ENCODE measurements at places on chromosomes 6 and 20. TPM values are rescaled to one million over a fixed set of nuclear protein-coding genes. Genes with fewer than 3 reads are reported as not detected.

Gene LY6G6F
- not detected for total RNA-seq

DNA sequence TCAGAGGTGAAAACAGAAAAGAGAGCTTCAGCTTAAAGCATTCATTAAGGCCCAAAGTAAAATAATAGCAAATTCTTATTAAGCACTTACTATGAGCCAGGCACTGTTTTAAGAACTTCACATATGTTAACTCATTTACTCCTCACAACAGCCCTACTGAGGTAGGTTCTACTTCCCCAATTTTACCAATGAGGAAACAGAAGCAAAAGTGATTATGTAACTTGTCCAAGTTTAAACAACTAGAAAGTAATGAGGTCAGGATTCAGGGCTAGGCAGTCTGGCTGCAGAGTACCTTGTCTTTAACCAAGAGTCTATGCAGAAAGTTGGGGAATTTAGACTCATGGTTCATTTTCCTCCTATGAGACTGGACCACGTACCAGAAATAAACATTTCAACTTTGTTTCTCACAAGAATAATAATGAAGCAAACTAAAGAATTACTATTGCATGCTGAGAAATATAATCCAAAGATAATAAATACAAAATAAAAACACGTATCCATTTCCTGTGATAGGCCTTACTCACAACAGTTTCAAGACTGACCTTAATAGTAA lies 3.8 kb downstream of the COL21A1 start:
- no peak for DNase-seq

GRCh38 chr6:78749326-78749725 lies 118.0 kb upstream of the IRAK1BP1 start:
- no peak for DNase-seq

DNA sequence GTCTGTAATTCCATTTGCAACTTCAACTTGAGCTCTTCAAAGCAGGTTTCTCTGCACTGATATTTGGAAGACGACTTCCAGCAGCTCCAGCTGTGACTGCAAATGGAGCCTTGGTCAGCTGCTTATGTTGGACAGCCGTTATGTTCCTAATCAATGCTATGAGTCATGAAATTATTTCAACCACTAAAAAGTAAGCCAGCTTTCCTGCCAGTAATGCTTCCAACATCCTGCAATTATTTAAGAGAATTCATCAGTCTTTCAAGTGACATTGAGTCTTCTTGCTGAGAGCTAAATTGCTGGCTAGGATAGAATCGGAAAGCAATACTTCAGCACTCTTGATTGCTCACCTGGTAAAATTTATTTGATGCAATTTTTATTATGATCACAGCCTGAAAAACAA lies 375.7 kb downstream of the MMUT start:
- no peak for DNase-seq

GRCh38 chr6:139354189-139354588 lies 20.3 kb downstream of the CITED2 start:
- no peak for DNase-seq

DNA sequence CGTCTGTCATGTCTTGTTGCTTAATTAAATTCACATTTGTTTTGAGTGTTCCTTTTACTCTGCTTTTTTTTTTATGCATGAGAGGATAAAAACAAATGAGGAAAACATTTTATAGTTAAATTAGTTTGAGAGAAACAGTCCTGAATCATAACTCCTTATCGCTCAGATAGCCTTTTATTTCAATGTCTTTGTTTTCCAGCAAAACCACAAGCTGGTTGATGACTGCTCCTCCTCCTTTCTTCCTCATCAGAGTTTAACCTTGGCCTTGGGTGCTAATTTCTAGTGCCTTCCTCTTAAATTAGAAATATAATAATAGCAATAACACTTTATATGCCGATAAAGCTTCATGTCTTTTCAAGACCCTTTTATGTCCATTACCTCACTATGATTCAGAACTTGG lies 3.1 kb downstream of the NOX3 start:
- no peak for DNase-seq

GRCh38 chr20:55678126-55678525 lies 327.2 kb downstream of the CBLN4 start:
- DNase-seq, result no peak

- no peak for DNase-seq
Measured at GRCh38 chr6:166616261-166617238, 10.5 kb downstream of the RPS6KA2 start.

- peak; percentile 23 for DNase-seq
Measured at GRCh38 chr20:19692685-19693119, 65.4 kb upstream of the RIN2 start.

Gene EFCAB8
- total RNA-seq, result under 0.01 TPM

- DNase-seq, result no peak
Measured at GRCh38 chr20:23165307-23165750, 79.2 kb upstream of the CD93 start.

Gene RSPO3
- total RNA-seq, result not detected

- DNase-seq, result no peak
Measured at GRCh38 chr20:21500599-21500998, 13.3 kb downstream of the NKX2-2 start.

DNA sequence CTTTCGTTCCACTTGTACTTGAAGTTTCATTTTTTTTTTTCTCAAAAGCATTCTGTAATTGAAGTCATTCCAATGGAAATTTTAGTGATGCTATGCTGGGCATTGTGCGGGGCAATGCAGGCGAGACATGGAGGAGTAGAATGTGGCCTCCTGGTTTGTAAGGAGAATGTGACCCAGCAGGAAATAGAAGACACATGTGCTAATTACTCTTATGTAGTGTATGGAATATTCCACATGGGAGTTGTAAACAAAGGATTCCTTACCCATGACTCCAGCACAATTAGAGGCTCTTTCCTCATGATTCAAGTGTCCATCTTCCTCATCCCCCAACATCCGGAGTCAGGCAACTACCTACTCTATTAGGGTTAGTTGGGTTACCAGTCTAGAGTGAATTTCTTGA lies 14.9 kb upstream of the RFPL4B start:
- no peak for DNase-seq

DNA sequence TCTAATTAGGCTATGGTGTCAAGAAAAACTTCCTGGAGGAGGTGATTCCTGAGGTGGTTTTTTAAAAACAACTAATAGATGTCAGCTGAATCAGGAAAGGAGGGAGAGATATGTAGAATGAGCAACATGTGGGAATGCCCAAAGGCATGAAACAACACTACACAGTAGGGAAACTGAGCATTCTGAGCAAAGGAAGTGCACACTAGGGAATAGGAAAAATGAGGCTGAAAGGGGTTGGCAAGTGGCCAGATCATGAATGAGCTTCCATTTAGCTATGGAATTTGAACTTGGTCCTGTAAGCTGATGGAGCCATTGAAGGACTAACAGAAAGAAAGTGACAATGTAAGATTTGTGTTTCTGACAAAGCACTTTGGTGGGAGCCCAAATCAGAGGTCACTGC lies 16.9 kb upstream of the SLC35F1 start:
- no peak for DNase-seq

- DNase-seq, result no peak
Measured at GRCh38 chr6:110874880-110875547, 429 bp downstream of the AMD1 start.

DNA sequence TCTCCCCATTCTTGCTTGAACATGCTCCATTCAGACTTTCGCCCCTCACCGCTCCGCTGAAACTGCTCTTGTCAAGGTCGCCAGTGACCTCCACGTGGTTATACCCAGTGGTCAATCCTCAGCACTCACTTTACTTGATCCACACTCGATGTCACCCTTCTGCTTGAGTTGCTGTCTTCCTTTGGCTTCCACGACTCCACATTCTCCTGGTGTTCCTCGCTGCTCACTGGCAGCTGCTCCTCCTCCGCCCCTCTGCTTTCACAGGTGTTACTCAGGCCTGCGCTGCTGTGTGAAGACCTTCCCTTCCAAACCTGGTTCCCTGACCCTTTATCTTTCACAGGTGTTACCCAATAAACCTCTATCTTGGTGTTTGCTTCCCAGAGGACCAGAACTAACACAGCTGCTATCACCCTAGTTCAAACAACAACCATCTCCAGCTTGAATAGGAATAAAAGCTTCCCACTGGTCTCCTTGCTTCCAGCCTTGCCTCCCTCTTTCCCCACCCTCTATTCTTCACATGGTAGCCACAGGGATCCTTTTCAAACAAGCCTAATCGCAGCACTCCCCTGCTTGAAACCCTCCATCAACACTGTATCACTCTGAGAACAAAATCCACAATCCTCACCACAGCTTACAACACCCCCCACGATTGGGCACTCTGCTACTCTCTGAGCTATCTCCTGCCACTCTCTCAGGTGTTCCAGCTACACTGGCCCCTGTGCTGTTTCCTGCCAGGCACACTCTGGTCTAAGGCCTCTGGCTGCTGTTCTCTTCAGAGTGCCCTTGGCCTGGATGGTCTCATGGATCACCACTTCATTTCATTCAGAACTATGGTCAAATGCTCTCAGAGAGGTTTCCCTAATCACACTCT lies 10.7 kb downstream of the PPIL1 start:
- no peak for DNase-seq

GRCh38 chr20:11654766-11655165 lies 262.9 kb upstream of the BTBD3 start:
- no peak for DNase-seq

DNA sequence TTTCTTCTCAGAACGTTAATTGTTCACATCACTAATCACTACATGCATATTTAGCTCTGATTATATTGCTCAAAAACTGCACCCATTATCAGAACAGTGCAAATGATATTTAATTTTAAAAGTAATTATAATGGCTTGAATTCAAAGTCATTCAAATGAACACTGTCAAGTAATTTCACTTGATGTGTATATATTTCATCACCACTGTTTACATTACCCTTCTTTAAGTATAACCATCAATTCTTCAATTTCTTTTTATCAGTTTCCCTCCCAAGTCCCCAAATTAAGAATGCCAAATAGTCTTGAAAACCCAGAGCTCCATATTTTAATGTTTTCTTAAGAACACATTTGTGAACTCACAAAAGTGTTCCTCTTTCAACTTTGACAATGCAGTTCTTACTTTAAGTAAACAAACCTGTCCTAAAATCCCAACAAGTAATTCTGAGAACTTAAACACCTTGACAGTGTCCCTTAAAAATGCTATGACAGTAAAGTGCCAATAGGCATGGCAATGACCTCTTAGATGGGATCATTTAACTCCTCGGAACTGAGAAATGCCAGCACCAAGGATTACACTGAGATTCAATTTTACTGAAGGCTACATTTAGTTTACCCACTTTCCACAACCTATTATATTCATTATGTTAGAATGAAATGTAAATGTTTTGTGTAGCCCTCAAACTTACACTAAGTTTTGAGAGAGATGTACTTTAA lies 16.7 kb upstream of the SNX14 start:
- no peak for DNase-seq
